ENCODE measurements at places on chromosomes 11 and 22.

- DNase-seq = no peak
Observed at GRCh38 chr11:78789375-78789774, 214.7 kb upstream of the NARS2 start.

DNA sequence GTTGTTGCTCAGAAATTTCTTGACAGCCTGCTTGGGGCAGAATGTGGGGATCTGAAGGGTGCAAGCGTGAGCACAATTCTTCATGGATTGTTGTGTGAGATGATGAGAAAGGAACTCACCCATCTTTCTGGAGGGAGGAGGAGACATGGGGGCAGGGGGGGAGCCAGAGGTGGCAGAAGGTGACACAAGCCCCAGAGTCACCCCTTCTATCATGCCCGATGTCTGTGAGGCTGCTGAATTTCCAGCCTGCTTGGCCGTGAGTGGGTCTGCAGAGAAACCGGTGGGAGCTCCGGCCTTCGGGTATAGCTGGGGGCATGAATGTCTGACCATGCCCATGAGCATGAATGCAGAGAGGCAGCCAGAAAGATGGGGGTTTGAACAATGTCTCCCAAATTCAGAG is 870.7 kb downstream of the TBC1D22A start:
- DNase-seq = no peak

DNA sequence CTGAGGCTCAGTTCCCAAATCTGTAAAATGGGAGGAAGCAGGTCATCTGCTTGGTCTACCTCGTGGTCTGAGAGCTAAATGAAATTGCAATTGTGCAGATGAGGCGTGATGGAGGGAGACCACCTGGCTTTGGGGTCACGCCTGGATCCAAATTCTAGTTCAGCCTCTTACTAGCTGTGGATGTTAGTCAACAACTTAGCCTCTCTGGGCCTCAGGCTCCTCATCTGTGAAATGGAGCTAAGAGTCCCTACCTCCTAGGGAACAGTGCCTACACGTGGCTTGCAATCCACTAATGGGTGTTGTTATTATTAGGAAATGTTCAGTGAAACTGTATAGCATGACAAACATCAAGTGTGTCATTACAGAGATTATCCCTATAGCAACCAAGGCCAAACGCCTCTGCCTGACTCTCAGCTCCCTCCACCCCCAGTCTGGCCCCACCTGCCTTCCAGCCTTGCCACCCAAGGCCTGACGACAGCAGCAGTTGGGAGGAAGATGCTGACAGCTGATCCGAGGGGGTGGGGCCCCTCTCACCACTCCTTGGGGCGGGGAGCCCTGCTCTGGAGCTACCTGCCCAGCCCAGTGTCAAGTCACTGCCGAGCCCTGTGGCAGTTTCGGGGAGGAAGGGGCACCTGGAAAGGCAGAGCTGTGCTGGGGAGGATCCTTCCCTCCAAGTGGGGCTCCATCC is 1.7 kb upstream of the RHOD start:
- DNase-seq = peak; percentile 74

DNA sequence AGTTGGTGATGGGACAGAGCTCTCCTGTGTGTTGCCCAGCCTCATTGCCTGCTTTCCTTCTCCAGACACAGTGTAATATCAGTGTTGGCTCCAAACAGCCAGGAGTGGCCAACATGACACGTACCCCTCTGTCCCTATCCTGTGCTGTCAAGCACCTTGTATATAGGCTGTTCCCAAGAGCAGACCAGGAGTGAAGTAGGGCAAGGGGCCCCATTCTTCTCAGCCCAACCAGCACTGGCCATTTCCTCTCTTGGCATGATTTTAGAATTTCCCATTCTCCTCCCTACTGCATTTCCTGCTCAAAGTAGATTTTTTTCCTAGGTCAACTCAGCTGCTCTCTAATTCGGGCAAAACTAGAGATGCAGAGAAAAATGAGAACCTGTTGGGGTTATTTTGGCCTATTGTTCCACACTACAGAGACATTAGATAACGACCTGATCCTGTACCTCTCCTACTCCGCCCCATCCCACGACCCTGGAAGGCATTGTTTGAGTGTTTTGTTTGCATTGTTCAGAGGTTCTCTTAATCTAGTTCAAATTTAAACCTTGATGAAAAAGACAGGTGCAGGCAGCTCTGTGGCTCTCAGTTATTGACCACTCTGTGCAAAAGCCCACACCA is 95.6 kb downstream of the RASSF10 start:
- DNase-seq = no peak

- DNase-seq = no peak
Observed at GRCh38 chr22:27660306-27660705, 141.2 kb downstream of the MN1 start.

Measured in HEK293T (cell line).